Fibroblast of skin of back (primary cell): ENCODE measurements at places on chromosomes 5 and 9.
A peak's percentile ranks its signal among the peaks of the same experiment; 100 is the strongest.

- no peak for DNase-seq
Measured at GRCh38 chr5:893711-894110, 1.0 kb downstream of the TRIP13 start.

DNA sequence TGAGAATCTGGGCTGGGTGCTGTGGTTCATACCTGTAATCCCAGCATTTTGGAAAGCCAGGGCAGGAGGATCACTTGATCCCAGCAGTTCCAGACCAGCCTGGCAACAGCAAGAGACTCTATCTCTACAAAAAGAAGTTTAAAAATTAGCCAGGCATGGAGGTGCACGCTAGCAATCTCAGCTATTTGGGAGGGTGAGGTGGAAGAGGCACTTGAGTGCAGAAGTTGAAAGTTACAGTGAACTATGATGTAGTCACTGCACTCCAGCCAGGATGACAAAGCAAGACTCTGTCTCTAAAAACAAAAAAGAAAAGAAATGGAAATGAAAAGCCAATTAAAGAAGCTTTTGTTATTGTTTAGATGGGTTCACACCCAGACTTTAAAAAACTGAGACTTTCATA, 131.6 kb upstream of the RASA1 start:
- DNase-seq: no peak

DNA sequence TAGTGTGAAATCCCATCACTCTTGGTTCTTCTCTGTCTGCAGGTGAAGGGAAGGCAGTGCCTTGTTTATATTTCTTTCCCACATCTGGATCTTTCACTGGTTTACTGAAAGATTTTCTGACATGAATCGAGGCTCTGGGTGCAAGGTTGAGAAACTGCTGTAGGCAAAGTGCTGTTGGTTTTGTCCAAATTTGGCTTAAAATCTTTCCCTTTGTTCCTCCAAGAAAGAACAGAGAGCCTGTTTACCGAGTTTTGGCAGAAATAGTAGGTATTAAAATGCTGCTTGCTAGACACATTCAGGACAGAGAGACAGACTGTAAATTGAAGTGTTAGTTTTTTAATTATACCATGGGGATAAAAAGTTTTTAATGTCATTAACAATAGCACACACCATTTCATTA, 21.5 kb downstream of the SKP2 start:
- DNase-seq: no peak

DNA sequence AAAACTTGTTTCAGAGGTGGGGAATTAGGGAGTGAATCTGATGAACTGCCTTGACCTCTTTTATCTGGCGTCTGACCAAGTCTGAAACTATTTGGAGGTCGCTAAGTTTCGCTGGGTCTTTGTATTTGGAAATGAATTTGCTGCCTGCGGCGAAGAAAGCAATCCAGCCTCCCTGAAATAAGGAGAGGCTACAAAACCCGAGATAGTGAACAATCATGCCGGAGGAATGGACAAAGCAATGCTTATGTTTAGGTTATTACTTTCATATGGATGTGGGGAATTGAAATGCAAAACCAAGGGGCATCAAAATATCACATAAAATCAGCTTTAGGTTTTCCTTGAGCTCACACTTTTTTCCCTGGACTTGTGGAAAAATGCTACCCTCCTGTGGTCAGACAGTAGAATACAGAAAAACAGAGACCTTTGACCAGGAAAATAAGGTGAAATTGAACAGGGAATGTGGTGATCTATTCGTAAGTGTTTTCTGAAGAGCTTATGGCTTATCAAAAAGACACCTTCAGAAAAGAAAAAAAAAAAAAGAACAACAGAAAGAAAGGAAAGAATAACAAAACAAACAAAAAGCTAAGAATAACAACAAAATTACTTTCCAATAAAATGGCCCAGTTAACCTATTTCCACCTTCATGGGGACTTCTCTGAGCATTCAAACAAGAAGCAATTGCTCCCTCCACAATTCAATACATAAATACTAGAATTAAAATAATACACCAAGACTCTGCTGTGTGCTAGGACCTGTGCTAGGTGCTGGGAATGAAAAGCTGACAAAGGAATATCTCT, 68.6 kb upstream of the DPYSL3 start:
- peak; percentile 66 for DNase-seq
